ENCODE measurements at places on chromosomes 7 and 10. TPM values are rescaled to one million over a fixed set of nuclear protein-coding genes. Genes with fewer than 3 reads are reported as not detected.

HABP2 gene
- total RNA-seq = not detected

FAM25A gene
- not detected for total RNA-seq

PRSS37 gene
- total RNA-seq = not detected

GIGYF1 gene
- total RNA-seq = 7.0 TPM

All from smooth muscle cell of the coronary artery (primary cell).